Hematopoietic multipotent progenitor cell (in vitro differentiated cells): ENCODE measurements at places on chromosomes 4 and X. TPM values are rescaled to one million over a fixed set of nuclear protein-coding genes. Genes with fewer than 3 reads are reported as not detected.

The SOWAHB gene
- not detected for total RNA-seq

The PPP1R3F gene
- total RNA-seq = 5.9 TPM

The FGF16 gene
- total RNA-seq = 4.0 TPM

The PABPC1L2A gene
- total RNA-seq = not detected

The CSAG3 gene
- not detected for total RNA-seq

The MAGEA11 gene
- not detected for total RNA-seq

The PPEF1 gene
- total RNA-seq = not detected

The TEC gene
- total RNA-seq = 14.8 TPM
